CD4-positive, alpha-beta T cell treated with Interleukin-17A for 1 hour (primary cell): ENCODE measurements at places on chromosomes 1 and 21.

- no peak for DNase-seq
Measured at GRCh38 chr1:240508950-240509349, 103.0 kb downstream of the GREM2 start.

GRCh38 chr1:56468518-56468917 is 110.8 kb downstream of the PLPP3 start:
- no peak for DNase-seq

- no peak for DNase-seq
Measured at GRCh38 chr1:164563721-164564360, 4.9 kb downstream of the PBX1 start.

- no peak for DNase-seq
Measured at GRCh38 chr1:29903548-29904166, 667.3 kb downstream of the PTPRU start.

- DNase-seq: no peak
Measured at GRCh38 chr21:28770867-28771661, 221.6 kb downstream of the LTN1 start.

GRCh38 chr1:3294450-3294849 is 160.0 kb upstream of the ARHGEF16 start:
- DNase-seq: no peak

GRCh38 chr1:23963617-23964234 is 4.1 kb downstream of the PNRC2 start:
- DNase-seq: no peak

GRCh38 chr21:46018615-46019014 is 37.0 kb downstream of the COL6A1 start:
- DNase-seq: no peak
